ENCODE measurements at places on chromosomes 6 and 20.

DNA sequence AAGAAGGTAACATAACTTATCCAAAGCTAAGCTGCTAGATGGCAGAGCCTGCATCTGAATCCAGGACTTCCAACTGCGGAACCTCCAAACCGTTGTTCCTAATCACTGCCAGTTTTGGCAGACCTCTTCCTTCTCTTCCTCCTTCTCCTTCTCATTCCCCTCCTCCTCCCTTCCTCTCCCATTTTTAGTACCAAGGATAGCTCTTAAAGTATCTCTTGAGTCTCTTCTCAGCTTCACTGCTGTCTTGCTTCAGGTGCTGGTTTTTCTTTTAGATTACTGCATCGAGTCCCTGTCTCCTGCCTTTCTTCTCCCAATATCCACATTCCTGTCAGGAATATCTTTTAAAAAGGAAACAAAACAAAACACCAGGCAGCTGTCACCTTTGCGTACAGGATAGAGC is 77.1 kb downstream of the CDYL start:
- no peak for DNase-seq

DNA sequence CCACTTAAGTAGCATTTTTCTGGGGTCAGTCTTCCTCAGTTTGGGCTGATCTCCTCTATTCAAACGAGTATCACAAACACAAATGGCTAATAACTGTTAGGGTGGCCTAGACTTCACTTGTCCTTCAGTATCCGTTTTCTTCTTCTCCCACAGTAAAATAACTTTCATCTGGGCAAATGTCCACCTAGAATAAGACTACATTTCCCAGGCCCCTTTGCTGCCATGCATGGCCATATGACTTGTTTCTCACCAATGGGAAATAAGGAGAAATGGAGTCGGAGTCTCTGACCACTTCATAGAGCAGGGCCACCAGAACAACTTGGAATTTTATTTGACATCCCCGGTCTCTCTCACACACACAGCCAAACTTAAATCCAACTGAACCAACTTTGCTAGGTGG is 51.4 kb downstream of the SULF2 start:
- DNase-seq, result no peak

DNA sequence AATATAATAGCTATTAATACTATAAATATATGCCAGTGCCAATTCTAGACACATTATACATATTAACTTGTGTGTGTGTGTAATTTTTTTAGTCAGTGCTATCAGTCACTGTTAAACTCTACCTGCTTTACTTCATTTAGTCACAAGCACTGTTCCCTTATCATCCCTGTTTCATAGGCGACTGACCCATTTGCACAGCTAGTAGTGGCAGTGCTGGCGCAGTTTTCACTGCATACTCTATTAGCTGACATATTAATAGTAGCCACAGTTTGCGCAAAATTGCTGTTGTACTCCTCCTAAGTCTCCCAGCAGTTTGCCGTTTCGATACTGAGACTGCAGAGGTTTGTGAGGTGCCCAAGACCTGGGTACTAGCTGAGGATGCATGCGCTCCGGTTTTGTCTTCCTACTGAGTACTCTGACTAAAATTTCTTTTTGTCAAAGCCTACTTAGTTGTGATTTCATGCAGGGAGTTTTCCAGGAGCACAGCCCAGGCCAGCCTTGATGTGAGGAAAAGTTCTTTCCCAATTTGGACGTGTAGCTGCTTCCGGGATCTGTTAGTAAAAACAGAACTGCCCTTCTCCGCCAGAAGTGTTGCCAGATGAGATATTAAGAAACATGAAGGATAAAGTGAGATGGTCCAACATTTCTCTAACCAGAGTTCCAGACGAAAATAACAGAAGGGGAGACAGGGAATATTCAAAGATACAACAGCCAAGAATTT is 5.6 kb downstream of the BAG2 start:
- no peak for DNase-seq

DNA sequence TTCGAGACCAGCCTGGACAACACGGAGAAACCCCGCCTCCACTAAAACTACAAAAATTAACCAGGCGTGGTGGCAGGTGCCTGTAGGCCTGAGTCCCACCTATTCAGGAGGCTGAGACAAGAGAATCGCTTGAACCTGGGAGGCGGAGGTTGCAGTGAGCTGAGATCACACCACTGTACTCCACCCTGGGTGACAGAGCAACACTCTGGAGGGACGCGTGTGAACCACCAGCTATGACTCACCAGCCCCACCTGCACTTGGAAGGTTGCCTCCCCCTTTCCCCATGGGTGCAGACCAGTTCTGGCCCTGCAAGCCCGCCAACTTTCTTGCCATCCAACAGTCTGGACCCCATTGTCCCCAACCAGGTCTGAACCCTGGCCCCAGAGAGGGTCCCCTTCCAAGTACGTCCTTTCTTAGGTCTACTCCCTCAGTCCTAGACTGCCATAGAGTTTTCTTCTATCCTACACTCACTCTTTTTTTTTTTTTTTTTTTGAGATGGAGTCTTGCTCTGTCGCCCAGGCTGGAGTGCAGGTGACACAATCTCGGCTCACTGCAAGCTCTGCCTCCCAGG is 29.2 kb downstream of the ATP9A start:
- no peak for DNase-seq

DNA sequence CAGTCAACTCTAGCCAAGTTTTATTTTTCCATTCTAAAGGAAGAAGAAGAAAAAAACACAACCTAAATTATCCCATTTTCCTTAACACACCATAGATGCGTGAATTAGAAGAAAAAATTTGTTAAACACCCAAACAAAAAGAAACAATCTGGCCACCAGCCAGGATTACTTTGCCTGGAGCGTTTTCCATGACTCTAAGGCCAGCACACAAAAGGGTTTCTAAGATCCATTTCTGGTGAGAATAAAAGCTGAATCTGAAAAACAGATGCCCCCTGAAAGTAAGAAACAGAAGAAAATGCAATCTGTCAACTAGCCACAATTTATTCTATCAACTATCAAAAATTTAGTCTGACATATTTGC is 267.2 kb upstream of the SULF2 start:
- DNase-seq, result no peak

DNA sequence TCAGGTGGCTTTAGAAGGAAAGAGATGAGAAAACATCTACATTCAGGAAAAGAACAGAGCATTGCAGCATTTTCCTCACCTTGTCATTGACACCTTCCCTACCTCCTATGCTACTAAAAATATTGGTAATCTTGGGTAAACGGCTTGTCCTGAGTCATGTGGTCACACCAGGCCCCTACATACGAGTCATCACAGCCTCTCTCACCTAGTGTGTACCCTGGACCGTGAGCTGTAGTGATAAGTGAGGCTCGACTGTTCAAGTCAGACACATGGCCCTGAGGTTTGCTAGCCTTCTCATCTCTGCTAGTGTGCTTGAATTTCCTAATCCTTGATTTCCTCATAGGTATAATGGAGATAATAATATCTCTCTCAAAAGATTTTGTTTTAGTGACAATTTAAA is 29.6 kb upstream of the TMEM244 start:
- DNase-seq, result no peak

DNA sequence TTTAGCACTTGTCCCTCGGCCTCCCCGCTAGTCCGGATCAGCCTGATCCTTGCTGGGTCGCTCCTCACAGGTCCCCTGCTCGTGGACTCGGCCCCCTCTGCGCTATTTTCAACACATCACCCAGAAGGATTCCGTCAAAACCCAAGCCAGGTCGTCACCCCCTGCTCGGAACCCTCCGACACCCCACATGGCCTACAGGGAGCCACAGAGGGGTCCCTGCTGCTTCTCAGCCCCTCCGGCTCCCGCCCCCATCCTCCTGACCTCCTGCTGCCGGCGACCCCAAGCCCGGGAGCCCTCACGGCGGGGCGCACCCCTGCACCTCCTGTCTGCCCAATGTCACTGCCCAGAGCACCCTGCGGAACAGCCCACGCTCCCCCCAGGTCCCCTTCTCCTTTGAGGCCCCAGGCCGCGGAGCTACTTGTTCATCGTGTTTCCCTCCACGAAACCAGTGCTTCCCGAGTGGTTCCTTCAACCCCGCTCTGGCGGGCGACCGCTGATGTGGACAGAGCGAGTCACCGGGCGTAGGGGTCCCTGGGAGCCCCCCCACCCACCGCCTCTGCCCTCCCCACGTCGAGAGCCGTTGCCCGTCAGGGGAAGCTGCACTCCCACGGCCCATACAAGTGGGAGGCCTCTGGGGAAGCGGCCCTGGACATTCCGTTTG is 638 bp upstream of the MYL9 start:
- DNase-seq, result no peak

DNA sequence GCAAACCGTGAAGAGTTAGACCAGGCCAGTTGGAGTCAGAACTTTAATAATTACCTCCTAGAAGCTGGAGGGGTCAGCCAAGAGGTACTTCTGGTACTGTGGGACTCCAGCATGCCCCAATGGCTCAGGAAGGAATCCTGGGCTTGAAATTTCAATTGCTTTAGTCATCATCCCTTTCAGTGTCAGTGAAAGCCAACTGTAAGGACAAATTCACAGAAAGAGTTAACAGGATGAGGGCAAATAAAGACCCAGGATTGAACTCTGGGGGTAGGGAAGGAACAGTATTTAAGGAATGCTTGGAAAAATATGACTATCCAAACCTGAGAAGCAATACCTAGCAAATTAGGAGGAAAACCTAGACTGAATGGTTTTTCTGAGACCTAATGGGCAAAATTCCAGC is 735.1 kb upstream of the MARCKS start:
- DNase-seq, result no peak

- DNase-seq, result no peak
Observed at GRCh38 chr6:26430787-26431186, 9.5 kb upstream of the BTN3A3 start.

All from substantia nigra (tissue), 51 donors.